A549 (cell line): ENCODE measurements at places on chromosomes 4 and X.
A peak's percentile ranks its signal among the peaks of the same experiment; 100 is the strongest.

DNA sequence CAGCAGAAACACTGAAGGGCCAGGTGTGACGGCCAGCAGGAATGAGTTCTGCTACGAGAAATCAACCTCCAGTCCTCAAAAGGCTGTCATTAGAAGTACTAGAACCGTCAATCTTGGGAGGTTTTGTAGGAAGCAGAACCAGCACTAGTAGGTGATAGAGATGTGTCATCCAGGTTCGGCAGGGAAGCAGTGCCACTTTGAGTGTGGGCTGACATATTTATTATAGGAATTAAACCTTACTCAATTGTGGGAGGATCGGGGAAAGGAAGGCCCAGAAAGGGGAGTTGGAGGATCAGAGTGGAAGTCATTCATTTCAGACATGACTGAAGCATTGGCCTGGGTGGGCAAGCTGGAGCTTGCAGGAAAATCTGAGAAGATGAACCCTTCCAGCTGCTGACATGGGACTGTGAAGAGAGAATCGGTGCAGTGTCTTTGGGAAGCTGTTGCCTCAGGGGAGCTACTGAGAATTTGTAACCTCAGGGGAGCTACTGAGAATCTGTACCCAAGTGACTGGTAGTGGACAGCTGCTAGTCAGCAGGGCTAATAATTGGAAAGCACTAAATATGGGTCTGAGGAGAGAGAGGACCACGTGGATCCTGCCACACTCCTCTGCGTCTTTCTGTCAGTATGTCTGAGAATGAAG is 177.4 kb downstream of the SPRY1 start:
- DNase-seq = no peak

GRCh38 chrX:50941638-50942037 is 31.1 kb downstream of the BMP15 start:
- DNase-seq = peak; percentile 0

- no peak for DNase-seq
Measured at GRCh38 chrX:38563030-38563429, 1.7 kb downstream of the TSPAN7 start.

DNA sequence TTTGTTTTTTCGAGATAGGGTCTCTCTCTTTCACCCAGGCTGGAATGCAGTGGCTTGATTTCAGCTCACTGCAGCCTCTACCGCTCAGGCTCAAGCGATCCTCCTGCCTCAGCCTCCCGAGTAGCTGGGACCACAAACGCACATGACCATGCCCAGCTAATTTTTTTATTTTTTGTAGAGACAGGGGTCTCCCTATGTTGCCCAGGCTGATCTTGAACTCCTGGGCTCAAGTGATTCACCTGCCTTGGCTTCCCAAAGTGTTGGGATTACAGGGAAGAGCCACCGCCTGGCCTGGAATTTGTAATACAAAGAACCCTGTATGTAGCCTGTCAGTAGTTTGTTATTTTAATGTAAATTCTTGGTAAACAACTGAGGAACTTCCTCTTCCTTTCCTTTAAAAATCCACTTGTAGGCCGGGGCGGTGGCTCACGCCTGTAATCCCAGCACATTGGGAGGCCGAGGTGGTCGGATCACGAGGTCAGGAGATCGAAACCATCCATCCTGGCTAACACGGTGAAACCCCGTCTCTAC is 119.5 kb downstream of the PHKA2 start:
- no peak for DNase-seq

DNA sequence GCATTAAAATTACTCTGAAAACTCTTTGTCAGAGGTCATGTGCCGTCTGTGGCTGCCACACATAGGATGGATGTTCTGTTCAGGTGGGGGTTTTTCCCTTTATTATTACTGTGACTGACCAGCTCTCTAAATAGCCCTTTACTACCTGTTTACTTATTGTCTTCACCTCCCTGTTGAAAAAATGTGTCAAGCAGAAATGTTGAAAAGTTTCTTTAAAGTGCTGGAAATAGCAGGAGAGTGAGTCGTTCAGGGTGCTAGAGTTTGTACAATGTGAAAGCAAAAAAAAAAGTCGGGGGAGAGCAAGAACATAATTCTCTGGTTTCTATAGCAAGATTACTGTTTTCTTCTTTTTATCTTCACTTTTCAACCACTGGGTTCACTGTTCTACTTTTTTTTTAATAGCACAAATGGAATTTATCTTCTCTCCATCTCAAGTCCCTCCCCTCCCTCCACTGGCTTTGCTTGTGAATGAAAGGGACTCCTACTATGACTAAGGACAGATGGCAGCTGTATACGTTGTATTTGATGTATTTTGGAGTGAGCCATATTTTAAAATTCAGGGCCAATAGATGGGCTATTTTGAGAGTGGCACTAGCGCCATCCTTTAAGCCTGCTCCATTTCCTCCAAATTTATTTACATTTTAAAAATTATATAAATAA is 33.3 kb downstream of the ARX start:
- no peak for DNase-seq
